ENCODE measurements at places on chromosomes 2 and 18.

DNA sequence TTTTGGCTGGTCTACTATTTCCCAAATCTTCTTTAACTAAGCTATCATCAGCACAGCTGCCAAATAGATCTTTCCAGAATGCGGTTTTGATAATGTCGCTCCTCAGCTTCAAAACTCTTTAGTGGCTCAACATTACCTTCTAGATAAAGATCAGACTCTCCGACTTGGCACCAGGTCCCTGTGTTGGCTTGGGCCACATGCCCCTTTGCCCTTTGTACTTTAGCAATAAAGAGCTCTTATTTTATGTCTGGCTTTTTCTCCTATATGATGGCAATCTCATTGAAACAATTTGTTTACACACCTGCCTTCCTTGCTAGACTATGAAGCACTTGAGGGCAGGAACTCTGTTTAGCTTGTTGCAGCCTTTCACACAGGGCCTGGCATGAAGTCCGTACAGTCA, 128.9 kb upstream of the GATA6 start:
- DNase-seq: no peak

DNA sequence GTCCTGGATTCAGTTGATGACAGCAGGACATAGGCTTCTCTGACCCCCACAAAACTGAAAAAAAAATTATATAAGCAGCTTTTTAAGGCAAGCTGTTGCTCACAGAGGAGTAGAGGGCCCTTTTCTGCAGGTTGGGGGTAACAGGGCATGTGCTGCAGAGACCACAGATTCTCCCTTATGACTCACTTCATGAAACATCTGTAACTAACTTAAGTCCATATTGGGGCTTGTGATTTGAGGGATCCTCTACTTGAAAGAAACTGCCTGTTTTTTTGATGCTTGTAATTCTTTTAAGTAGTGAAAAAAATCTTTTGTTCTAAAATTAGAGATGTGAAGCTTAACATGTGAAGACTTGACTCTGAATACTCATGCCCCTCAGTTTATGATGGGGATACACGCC, 33.4 kb downstream of the XRCC5 start:
- peak; percentile 0 for DNase-seq

GRCh38 chr2:24618144-24618543, 127.1 kb downstream of the NCOA1 start:
- no peak for DNase-seq

- DNase-seq: no peak
Measured at GRCh38 chr2:42971947-42972736, 179.8 kb upstream of the HAAO start.

- DNase-seq: no peak
Measured at GRCh38 chr2:7837237-7837760, 844.6 kb upstream of the ID2 start.

GRCh38 chr18:11883153-11883552, 25.0 kb downstream of the MPPE1 start:
- no peak for DNase-seq

- DNase-seq: no peak
Measured at GRCh38 chr2:222330910-222331309, 32.1 kb upstream of the PAX3 start.

DNA sequence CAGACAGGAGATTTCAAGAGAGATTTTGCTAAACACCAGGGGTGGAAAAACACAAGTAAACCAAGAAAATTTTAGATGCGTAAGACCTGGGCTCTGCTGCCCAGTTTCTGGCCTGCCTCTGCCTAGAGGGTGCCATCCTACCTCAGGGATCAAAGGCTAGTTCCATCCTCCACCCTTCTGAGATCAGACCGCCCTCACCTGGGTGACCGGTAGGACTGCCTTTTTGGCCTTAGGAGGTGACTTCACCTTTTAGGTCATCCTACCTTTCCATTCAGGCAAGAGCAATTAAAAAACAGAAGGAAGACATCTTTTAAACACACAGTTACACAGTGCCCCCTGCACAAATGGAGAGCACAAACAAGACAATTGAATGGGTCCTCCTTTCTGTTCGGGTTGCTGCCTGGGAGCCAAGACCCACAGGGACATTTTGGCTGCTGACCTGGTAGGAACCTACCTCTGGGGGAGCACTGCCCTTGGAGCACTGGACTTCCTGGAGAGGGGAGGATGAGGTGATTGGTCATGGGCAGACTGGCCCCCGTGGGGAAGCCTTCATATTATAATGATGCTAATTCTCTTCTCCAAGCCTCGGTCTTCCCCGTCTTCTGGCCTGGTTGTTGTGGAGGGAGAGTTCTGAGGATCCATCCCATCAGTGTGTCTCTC, 3.1 kb downstream of the PSD4 start:
- DNase-seq: no peak

- DNase-seq: peak; percentile 9
Measured at GRCh38 chr2:8376603-8377410, 305.0 kb upstream of the ID2 start.

DNA sequence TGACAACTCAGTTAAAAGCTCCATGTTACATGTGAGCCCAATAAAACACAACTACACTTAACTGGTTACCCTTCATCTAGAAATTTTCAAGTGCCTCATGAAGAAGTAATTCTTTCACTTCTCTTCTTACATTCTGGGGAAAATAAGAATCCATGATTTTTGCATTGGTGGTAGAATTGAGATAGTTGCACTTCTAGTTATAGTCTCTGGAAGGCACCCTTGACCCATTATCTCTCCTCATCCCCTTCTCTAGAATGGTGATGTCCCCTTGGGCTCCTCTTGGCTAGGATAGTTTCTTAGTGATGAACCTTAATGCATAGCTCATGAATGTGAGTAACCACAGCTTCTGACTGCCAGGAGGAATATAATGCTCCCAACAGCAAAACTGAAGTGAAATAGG, 3.6 kb downstream of the LGALSL start:
- DNase-seq: no peak

GRCh38 chr2:235990344-235990743, 177.8 kb downstream of the GBX2 start:
- no peak for DNase-seq

DNA sequence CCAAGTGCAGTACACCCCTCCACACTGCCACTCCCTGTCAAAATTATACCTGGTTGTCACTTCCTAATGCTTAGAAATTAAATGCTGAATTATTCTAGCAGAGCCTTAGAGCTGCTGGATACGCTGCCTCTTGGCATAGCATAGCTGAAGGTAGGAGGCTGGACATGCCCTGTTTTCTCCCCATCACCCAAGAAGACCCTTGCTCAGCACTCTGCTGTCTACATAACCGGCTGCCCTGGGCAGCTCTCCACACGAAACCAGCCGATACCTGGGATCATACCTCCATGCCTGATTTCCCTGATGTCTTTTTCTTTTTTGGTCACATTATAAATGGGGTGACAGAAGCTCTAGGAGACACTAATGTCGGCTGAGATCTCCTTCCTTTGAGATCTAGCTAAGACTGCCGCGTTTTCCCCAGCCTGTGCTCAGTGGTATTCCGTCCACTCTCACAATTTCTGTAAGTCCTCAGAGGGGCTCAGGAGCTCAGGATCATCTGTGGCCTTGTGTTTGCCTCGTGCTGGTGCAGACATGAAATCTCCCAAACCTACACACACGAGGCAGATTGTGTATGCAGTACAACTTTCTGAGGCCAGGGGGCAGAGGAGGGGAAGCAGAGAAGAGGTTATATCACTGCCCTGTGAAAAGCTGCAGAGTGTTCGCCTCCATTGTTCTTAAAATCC, 13.5 kb upstream of the ZAP70 start:
- peak; percentile 70 for DNase-seq

GRCh38 chr18:48991676-48992075, 40.9 kb upstream of the SMAD7 start:
- DNase-seq: no peak

DNA sequence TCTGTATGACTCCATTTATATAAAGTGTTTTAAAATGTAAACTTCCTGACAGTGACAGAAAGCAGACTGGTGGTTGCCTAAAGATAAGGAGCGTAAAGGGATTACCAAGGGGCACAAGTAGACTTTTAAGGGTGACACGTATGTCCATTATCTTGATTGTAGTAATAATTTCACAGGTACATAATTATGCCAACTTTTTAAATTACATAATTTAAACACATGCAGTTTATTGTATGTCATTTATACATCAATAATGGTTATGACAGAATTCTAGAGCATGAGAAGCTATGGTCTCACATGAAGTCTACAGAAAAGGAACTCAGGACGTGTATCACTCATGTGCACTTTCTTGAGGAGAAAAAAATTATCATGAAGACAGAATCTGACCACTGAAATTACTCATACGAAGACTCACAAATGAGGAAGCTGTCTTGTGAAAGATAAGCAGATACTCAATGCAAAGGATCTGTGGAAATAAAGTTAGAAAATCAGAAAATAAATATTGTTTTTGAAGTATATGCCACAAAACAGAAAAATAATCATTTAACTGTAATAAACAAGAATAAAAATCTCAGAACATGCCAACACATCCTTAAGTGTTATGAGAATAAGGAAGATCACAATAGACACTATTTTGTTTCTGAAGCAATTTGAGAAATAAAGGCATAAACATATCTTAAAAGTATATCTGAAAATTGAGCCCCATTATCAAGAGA, 84.4 kb downstream of the TMEM131 start:
- peak; percentile 7 for DNase-seq

- no peak for DNase-seq
Measured at GRCh38 chr2:240996161-240996833, 2.1 kb upstream of the SNED1 start.

DNA sequence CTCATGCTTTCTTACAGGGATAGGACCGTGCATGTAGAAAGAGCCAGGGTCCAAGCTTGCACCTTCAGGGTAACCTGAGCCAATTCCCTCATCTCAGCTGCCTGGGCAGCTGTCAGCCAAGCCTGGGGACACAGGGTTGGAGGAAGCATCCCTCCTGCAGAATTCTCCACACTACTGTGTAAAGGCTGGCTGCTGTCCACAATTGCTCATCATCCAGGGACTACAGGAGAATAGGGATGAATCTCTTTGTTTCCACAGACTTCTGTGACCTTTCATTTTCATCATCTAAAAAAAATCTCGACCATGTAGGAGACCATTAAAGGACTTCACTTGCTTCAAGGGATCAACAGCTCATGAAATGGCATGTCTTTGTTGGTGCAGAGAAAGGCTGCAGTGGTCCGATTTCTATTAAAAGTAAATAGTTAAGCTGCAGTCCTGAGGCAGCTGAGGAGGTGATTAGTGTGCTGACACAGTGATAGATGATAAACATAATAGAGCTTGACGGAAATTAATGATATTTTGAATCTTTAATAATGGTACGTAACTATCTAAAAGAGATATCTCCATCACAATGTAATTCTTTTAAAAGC, 74.4 kb upstream of the COPS8 start:
- DNase-seq: no peak

- no peak for DNase-seq
Measured at GRCh38 chr2:84257831-84258230, 201.2 kb downstream of the SUCLG1 start.

DNA sequence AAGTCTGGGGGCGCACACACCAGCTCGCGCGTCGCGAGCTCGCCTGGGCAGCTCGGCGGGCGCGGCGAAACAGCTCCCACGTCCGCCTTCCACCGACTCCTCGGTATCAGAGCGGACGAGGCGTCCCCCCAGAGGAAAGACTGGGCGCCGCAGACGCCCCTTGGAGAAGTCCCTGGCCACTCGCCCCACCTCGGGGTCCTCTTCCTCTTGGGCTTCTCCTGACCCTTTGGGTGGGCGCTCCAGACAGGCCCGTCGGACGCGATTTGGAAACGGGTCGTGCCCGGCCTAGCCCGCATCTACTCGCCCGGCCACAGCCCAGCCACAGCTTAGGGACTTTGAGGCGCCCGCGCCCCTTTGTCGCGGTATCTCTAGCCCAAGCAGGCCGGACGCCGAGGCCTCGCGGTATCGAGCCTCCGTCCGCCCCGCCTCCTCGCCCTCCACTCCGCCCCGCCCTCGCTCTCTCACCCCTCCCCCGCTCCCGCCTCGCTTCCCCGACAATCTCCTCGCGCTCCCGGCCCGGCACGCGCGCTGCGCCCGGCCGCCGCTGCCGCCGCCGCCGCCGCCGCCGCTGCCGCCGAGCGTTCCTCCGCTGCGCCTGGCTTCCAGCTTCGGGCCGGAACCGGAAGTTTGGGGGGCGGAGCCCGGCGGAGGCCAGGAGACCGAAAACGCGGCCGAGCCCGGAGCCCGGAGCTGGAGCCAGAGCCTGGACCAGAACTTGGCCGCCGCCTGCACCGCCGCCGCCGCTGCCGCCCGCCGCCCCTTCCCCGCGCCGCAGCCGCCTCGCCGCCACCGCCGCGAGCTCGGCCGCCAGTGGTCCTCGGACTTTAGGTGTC, 749 bp upstream of the ACVR2A start:
- DNase-seq: peak; percentile 87

DNA sequence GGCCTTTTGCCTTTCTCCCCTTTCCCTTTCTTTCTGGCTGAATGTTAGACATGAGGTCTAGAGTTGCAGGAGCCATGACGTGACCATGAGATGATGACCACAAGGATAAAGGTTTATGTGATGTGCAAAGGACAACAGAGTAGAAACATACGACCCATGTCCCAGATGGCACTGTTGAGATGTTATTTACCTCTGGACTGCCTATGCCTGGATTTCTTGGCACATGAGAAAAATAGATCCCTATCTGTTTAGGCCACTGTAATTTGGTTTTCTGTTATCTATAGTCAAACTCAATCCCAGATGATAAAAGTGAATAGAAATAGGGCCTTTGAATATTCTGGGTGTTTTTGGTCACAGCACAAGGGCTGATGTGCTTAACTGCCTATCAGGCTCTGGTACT, 58.8 kb downstream of the GDF7 start:
- DNase-seq: no peak

DNA sequence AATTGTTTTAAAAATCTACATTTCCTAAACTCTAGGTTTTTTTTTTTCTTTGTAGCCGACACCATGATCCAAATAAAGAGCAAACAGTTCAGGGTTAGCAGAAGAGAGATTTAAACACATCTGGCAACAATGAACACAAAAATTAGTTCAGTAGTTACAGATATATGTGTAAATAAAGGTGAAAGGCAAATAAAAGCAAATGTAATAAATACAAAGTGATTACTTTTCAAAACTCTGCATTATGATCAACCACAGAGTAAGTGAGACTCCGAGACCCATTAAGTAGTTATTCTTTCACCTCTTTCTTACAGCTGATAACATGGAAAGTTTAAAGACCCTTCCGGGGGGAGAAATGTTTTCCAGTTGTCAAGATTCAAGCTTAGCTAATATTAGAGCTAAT, 716 bp downstream of the CALCRL start:
- DNase-seq: no peak

- DNase-seq: peak; percentile 17
Measured at GRCh38 chr2:157363612-157364101, 38.0 kb upstream of the ERMN start.

GRCh38 chr18:63284827-63285733, 34.5 kb downstream of the BCL2 start:
- no peak for DNase-seq

DNA sequence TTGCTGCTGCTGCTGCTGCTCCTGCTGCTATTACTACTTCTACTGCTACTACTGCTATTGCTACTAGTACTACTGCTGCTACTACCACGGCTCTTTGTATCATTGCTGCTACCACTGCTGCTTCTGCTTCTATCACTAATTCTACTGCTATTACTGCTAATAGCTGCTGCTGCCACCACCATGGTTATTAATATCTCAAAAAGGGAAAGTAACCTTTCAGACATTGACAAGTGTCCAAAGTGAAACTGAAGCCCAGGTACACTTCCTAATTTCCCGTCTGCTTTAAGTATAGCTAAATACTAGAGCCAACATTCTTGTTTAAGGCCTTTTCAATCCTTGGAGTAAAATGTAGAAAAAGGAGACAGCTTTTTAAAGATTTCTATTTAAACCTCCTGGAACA, 45.4 kb upstream of the EHBP1 start:
- no peak for DNase-seq
